ENCODE measurements at places on chromosomes 2 and 18. TPM values are rescaled to one million over a fixed set of nuclear protein-coding genes. Genes with fewer than 3 reads are reported as not detected.
A peak's percentile ranks its signal among the peaks of the same experiment; 100 is the strongest.

GRCh38 chr2:19855542-19856431, 46.0 kb downstream of the TTC32 start:
- H3K36me3 ChIP-seq, result no peaks in the 10 kb centered on the region
- peak overlapping the region; percentile 89 for H3K27ac ChIP-seq
- no peak overlapping the region for H3K4me3 ChIP-seq

DNA sequence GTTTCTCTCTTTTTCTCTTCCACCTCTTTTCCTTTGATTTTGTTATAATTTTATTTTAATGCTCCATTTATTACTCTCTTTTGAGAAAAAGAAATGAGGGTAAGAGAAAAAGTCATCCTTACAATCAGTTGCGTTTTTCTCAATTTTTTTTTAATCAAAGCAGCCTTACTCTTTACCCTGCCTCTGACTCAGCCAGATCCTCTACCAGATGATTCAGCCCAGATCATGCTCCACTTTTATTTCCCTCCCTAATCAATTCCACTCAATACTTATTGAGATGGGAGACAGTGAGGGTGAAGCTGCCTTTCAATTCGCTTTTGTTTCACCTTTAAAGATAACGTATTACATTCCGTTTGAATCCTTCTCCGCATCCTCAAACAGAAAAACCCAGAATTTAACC, 337.9 kb downstream of the SATB2 start:
- no peaks in the 10 kb centered on the region for H3K4me1 ChIP-seq
- no peak overlapping the region for H3K4me3 ChIP-seq
- no peaks in the 10 kb centered on the region for H3K36me3 ChIP-seq
- H3K27ac ChIP-seq, result no peak overlapping the region

Gene GDF7
- total RNA-seq, result 11.6 TPM

Gene ST3GAL5
- total RNA-seq, result 21.0 TPM

GRCh38 chr2:21306235-21306634, 182.5 kb downstream of the TDRD15 start:
- no peaks in the 10 kb centered on the region for H3K36me3 ChIP-seq
- no peaks in the 10 kb centered on the region for H3K27me3 ChIP-seq
- DNase-seq, result no peak
- no peak overlapping the region for H3K4me3 ChIP-seq
- H3K27ac ChIP-seq, result no peak overlapping the region

Gene RESP18
- not detected for total RNA-seq

GRCh38 chr18:5309888-5310470, 14.5 kb upstream of the ZBTB14 start:
- no peaks in the 10 kb centered on the region for H3K27me3 ChIP-seq
- H3K27ac ChIP-seq, result no peak overlapping the region
- no peak for DNase-seq
- no peaks in the 10 kb centered on the region for H3K36me3 ChIP-seq
- no peaks in the 10 kb centered on the region for H3K4me1 ChIP-seq
- H3K4me3 ChIP-seq, result no peak overlapping the region

Gene CCDC74B
- total RNA-seq, result 2.3 TPM

GRCh38 chr2:206056286-206056685, 29.7 kb downstream of the INO80D start:
- no peak overlapping the region for H3K4me3 ChIP-seq
- H3K36me3 ChIP-seq, result peaks cover 46% of the 10 kb centered on the region
- no peaks in the 10 kb centered on the region for H3K4me1 ChIP-seq

Gene LIMS2
- total RNA-seq, result 169 TPM

GRCh38 chr2:176018708-176019107, 16.6 kb upstream of the LNPK start:
- H3K4me1 ChIP-seq, result no peaks in the 10 kb centered on the region
- H3K4me3 ChIP-seq, result no peak overlapping the region
- no peak for DNase-seq
- no peak overlapping the region for H3K27ac ChIP-seq

DNA sequence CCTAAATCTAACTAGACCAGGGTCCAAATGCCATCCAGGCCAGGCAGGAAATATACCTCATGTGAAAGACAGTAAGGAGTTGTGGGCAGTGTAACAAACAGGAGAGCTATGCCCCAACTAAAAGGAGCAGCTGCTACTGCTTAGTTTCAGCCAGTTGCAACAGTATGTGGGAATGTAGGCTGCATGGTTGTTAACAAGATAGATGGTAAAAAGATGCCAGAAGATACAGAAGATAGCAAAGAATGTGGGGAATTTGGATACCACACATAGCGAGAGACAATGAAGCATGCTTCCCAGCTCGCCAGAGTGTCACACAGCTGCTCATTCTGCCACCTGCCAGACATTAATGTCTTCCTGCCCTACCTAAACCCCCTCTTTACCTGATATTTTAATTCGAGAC, 39.4 kb upstream of the CYBRD1 start:
- H3K4me1 ChIP-seq, result no peaks in the 10 kb centered on the region
- DNase-seq, result no peak
- H3K36me3 ChIP-seq, result peaks cover 2% of the 10 kb centered on the region
- H3K27me3 ChIP-seq, result no peaks in the 10 kb centered on the region

Gene LBX2
- total RNA-seq, result 3.0 TPM

- H3K4me1 ChIP-seq, result no peaks in the 10 kb centered on the region
- no peak for DNase-seq
- no peak overlapping the region for H3K27ac ChIP-seq
- no peak overlapping the region for H3K4me3 ChIP-seq
- no peaks in the 10 kb centered on the region for H3K36me3 ChIP-seq
These were observed 139.2 kb downstream of the CCDC102B start for GRCh38 chr18:68937029-68937599.

Gene RRM2
- not detected for total RNA-seq
